GM12878 (cell line): ENCODE measurements at places on chromosomes 1 and 21.

DNA sequence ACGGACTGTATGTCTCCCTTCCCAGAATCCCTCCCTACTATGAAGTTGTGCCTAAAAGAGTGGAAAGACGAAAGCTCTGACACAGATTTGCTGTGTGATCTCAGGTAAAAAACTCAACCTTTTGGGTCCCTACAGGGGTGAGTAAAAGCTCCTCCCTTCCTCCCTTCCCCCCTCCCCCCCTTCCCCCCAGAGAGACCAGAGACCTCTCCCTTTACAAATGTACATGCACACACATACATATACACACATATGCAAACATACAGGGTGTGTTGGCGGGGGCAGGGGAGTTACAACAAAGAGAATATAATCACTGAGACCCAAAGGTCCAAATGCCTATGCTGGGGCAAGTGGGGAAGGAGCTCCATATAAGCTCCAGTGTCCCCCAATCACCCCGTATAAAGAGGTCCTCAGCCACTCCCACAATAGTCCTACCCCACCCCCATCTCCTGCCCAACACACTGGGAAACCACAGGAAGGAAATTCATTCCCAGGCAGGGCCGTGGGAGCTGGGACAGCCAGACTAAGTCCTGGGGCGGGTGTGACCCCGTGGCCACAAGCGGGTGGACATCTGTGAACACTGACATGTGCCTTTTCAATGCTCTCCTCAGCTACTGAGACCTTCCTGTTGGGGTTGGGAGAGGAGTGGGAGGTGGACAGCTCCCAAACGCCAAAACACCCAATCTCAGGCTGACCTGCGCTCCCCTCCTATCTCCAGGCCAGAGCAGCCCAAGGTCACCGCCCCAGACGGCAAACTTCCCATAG lies 2.0 kb downstream of the MEF2D start:
- no peak for DNase-seq
- peaks cover 57% of the 10 kb centered on the region for H3K4me1 ChIP-seq
- no peaks in the 10 kb centered on the region for H3K27me3 ChIP-seq
- peak overlapping the region; percentile 92 for H3K4me3 ChIP-seq
- peak overlapping the region; percentile 97 for H3K27ac ChIP-seq
- H3K36me3 ChIP-seq, result 0 out of 2 replicates have a peak, but pooled peaks cover 2% of the 10 kb centered on the region

DNA sequence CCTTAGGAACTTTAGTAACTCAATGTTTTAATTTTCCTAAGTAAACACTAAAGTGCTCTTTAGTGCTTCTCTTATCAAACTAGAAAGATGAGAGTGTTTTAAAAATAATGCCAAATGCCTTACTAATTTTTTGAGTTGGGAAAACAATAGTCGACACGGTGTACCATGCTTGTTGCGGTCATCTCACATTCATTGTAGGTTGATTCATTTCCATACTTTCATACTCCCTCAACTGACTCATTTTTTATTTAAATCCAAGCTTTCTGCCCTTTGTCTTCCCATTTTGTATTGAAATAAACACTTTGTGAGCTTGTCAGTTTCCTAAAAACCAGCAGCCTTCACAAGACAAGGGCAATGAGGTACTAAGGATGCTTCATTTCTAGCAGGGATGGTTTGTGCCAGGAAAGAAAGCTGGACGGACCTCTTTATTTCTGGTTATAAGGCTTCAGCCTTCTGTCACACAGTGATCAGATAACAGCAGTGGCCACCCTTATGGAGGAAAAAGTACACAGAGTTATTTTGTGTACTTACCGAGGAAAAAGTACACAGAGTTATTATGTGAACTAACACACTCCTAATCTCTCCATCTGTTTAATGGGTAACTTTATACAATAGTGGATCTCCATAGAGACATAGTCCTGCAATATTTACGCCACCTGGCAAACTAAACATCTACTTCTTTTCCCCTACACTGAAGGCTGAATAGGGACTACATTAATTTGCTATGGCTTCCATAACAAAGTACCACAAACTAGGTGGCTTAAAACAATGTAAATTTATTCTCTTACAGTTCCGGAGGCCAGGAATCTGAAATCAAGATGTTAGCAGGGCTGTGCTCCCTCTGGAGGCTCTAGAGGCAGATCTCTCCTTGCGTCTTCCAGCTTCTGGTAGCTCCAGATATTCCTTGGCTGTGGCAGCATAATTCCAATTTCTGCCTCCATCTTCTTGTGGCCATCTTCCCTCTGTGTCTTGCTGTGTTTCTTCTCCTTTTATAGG lies 13.0 kb upstream of the CCDC190 start:
- H3K27me3 ChIP-seq, result 0 out of 2 replicates have a peak, but pooled peaks cover 2% of the 10 kb centered on the region
- H3K4me3 ChIP-seq, result no peak overlapping the region
- no peak for DNase-seq
- no peaks in the 10 kb centered on the region for H3K4me1 ChIP-seq

- no peak overlapping the region for H3K27ac ChIP-seq
- no peak overlapping the region for H3K4me3 ChIP-seq
- DNase-seq, result no peak
- H3K36me3 ChIP-seq, result no peaks in the 10 kb centered on the region
- H3K27me3 ChIP-seq, result no peaks in the 10 kb centered on the region
- peaks cover 17% of the 10 kb centered on the region for H3K4me1 ChIP-seq
Measured at GRCh38 chr1:88398338-88398737, 285.7 kb upstream of the PKN2 start.

DNA sequence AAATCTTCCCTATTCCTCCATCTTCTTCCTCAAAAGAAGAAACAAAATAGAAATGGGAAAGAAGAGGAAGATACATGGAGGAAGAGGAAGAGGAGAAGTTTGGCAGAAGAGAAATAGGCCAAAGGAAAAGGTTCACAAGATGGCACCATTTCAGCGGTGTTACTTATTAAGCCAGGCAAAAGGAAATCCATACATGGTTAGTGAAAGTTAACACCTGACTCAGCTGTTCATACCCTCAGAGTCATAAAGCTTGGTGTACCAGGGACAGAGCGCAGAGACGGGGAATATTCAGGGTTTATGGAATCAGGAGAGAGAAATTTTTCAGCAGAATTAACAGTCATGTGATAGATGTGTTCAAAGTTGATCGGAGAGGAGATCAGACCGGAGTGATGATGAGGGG lies 70.6 kb downstream of the COQ8A start:
- no peak for DNase-seq
- no peaks in the 10 kb centered on the region for H3K36me3 ChIP-seq
- no peak overlapping the region for H3K27ac ChIP-seq
- no peak overlapping the region for H3K4me3 ChIP-seq

GRCh38 chr1:89953131-89953626 lies 41.7 kb upstream of the ZNF326 start:
- H3K4me3 ChIP-seq, result no peak overlapping the region
- no peaks in the 10 kb centered on the region for H3K36me3 ChIP-seq
- H3K4me1 ChIP-seq, result peaks cover 19% of the 10 kb centered on the region
- peak; percentile 33 for DNase-seq
- H3K27ac ChIP-seq, result 0 out of 2 replicates have a peak overlapping the region, but pooled peaks have one; percentile 31

GRCh38 chr1:167185062-167185461 lies 35.6 kb upstream of the POU2F1 start:
- H3K27me3 ChIP-seq, result no peaks in the 10 kb centered on the region
- no peak overlapping the region for H3K27ac ChIP-seq
- no peak for DNase-seq
- H3K4me3 ChIP-seq, result no peak overlapping the region
- no peaks in the 10 kb centered on the region for H3K36me3 ChIP-seq
- H3K4me1 ChIP-seq, result no peaks in the 10 kb centered on the region

DNA sequence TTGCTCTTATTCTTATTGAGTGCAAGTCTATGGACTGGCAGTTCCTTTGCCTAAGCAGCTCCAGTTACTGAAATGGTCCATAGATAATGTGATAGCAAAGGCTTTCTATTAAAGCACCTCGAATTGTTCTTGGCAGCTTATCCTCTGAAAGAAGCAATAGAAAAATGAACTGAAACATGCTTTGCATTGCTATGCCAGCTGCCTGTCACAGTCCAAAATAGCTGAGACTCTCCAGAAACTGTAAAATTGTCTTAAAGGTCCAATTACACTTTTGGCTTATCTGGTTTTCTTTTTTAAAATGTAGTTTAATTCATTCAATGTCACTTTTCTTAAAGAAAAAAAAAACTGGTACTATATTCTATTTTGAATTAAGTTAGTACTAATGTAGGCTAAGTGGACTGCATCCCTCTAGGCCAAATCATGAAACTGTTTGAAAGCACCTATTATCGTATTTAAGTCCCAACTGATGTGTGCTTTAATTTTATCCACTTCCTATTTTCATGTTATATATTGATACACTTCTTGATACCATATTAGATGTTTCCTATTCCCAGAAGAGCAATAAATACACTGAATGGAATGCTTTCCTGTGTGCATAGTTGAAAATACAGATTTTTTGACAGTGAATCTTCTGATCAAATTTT lies 208.0 kb upstream of the DEPDC1 start:
- H3K4me3 ChIP-seq, result no peak overlapping the region
- H3K27ac ChIP-seq, result no peak overlapping the region
- no peaks in the 10 kb centered on the region for H3K36me3 ChIP-seq
- H3K4me1 ChIP-seq, result no peaks in the 10 kb centered on the region
- no peak for DNase-seq
